ENCODE measurements at places on chromosomes 7 and 10. TPM values are rescaled to one million over a fixed set of nuclear protein-coding genes. Genes with fewer than 3 reads are reported as not detected.
A peak's percentile ranks its signal among the peaks of the same experiment; 100 is the strongest.

The TIMM23 gene
- 141 TPM for total RNA-seq

- DNase-seq, result no peak
Measured at GRCh38 chr10:43653746-43654145, 5.1 kb upstream of the ZNF32 start.

The TYSND1 gene
- 29.4 TPM for total RNA-seq

The SPDYE5 gene
- not detected for total RNA-seq

The TAS2R3 gene
- total RNA-seq, result 2.3 TPM

GRCh38 chr7:71414490-71414889 lies 282.5 kb downstream of the GALNT17 start:
- no peaks in the 10 kb centered on the region for H3K27me3 ChIP-seq
- H3K27ac ChIP-seq, result no peak overlapping the region
- no peak overlapping the region for H3K4me3 ChIP-seq
- DNase-seq, result no peak
- no peaks in the 10 kb centered on the region for H3K36me3 ChIP-seq
- H3K4me1 ChIP-seq, result no peaks in the 10 kb centered on the region

The PPP1R9A gene
- total RNA-seq, result 37.2 TPM

- H3K4me3 ChIP-seq, result no peak overlapping the region
- H3K27ac ChIP-seq, result no peak overlapping the region
- H3K27me3 ChIP-seq, result no peaks in the 10 kb centered on the region
- no peaks in the 10 kb centered on the region for H3K36me3 ChIP-seq
- no peak for DNase-seq
Measured at GRCh38 chr10:93695740-93696139, 6.7 kb downstream of the FRA10AC1 start.

GRCh38 chr10:21479570-21480315 lies 45.7 kb downstream of the SKIDA1 start:
- no peaks in the 10 kb centered on the region for H3K36me3 ChIP-seq
- H3K4me3 ChIP-seq, result no peak overlapping the region
- peak overlapping the region; percentile 17 for H3K27ac ChIP-seq
- DNase-seq, result peak; percentile 19

The EBLN1 gene
- total RNA-seq, result not detected

The POLR2J2 gene
- 13.7 TPM for total RNA-seq

- peaks cover 4% of the 10 kb centered on the region for H3K27me3 ChIP-seq
- peaks cover under 1% of the 10 kb centered on the region for H3K4me1 ChIP-seq
- DNase-seq, result no peak
- no peak overlapping the region for H3K4me3 ChIP-seq
Measured at GRCh38 chr10:43235070-43235900, 31.6 kb downstream of the RASGEF1A start.

GRCh38 chr7:158279539-158280447 lies 307.8 kb downstream of the PTPRN2 start:
- no peaks in the 10 kb centered on the region for H3K4me1 ChIP-seq
- H3K4me3 ChIP-seq, result no peak overlapping the region
- H3K27me3 ChIP-seq, result no peaks in the 10 kb centered on the region
- H3K27ac ChIP-seq, result no peak overlapping the region

DNA sequence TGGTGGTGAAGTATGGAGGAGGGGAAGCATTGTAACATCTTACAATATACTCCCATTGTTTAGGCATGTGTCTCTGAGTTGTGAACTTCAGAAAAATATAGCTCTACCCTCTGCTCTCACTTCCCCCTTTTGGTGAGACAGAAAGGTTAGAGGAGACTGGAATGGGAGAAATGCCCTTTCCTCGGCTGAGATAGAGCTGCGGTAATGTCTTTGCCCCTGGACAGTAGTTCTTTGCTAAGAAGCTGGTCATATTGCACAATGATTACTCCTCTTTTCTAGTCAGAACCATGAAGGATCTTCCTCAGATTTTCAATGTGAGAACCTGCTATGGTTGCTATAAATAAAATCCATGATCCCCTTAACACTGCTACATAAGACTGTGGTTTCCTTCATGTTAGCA lies 171.0 kb downstream of the SEM1 start:
- H3K4me3 ChIP-seq, result no peak overlapping the region
- no peaks in the 10 kb centered on the region for H3K27me3 ChIP-seq
- no peaks in the 10 kb centered on the region for H3K36me3 ChIP-seq
- no peak overlapping the region for H3K27ac ChIP-seq
- DNase-seq, result no peak

DNA sequence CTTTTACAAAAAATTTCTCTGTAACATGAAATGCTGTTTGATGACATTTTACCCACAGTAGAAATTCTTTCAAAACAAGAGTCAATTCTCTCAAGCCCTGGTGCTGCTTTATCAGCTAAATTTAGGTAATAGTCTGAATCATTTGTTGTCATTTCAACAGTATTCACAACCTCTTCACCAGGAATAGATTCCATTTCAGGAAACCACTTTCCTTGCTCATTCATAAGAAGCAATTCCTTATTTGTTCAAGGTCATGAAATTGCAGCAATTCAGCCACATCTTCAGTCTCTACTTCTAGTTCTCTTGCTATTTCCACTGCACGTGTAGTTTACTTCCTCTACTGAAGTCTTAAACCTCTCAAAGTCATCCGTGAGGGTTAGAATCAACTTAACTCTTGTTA lies 14.1 kb downstream of the STAG3 start:
- no peak overlapping the region for H3K4me3 ChIP-seq
- H3K27ac ChIP-seq, result no peak overlapping the region
- H3K4me1 ChIP-seq, result no peaks in the 10 kb centered on the region
- no peaks in the 10 kb centered on the region for H3K27me3 ChIP-seq

- no peaks in the 10 kb centered on the region for H3K36me3 ChIP-seq
- no peak for DNase-seq
- H3K4me1 ChIP-seq, result 0 out of 2 replicates have a peak, but pooled peaks cover 3% of the 10 kb centered on the region
- H3K4me3 ChIP-seq, result no peak within 1 kb of the TSS
Measured at GRCh38 chr10:17951868-17952371, at the start of gene SLC39A12. SLC39A12 (plus strand) TSS chr10:17951918; CDS start chr10:17953277, 1,359 bp downstream.

The CDK5 gene
- 25.2 TPM for total RNA-seq

DNA sequence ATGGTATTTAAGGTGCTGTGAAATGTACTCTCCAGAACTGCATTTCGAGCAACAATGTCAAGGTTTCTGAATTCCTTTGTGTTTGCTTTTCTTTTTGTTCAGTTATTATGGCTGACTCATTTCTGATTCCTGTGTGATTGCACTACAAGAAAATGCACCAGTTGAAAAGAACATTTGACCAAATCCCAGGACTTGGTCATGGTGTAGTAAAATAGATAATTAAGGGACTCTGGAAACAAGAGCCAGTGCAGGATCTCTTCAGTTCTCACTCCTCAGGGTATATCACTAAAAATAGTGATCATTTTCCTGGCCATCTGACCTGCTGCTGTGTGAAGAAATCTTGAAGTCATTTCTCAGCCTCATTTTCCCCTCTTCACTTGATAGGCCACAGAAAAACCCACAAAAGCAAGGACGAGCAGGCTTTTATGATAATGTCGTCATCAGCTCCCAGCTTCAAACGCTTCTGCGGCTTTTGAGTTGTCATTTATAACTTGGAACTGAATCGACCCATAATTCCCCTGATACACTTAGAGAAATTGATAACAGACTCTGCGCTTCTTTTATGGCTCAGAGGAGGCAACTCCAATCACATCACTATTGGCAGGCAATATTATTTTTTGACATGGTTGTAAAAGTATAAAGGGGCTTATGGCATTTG lies 274.7 kb downstream of the HDAC9 start:
- no peaks in the 10 kb centered on the region for H3K27me3 ChIP-seq
- H3K4me3 ChIP-seq, result no peak overlapping the region
- DNase-seq, result no peak
- H3K27ac ChIP-seq, result no peak overlapping the region

GRCh38 chr7:144019457-144019856 lies 19.3 kb downstream of the OR6B1 start:
- H3K36me3 ChIP-seq, result no peaks in the 10 kb centered on the region
- peak; percentile 69 for DNase-seq
- no peak overlapping the region for H3K4me3 ChIP-seq

- no peak for DNase-seq
- no peak overlapping the region for H3K4me3 ChIP-seq
- H3K36me3 ChIP-seq, result no peaks in the 10 kb centered on the region
- no peaks in the 10 kb centered on the region for H3K27me3 ChIP-seq
- peak overlapping the region; percentile 86 for H3K27ac ChIP-seq
- H3K4me1 ChIP-seq, result peaks cover 50% of the 10 kb centered on the region
Measured at GRCh38 chr10:78746155-78746763, 322.5 kb upstream of the ZMIZ1 start.

The TMEM26 gene
- not detected for total RNA-seq

DNA sequence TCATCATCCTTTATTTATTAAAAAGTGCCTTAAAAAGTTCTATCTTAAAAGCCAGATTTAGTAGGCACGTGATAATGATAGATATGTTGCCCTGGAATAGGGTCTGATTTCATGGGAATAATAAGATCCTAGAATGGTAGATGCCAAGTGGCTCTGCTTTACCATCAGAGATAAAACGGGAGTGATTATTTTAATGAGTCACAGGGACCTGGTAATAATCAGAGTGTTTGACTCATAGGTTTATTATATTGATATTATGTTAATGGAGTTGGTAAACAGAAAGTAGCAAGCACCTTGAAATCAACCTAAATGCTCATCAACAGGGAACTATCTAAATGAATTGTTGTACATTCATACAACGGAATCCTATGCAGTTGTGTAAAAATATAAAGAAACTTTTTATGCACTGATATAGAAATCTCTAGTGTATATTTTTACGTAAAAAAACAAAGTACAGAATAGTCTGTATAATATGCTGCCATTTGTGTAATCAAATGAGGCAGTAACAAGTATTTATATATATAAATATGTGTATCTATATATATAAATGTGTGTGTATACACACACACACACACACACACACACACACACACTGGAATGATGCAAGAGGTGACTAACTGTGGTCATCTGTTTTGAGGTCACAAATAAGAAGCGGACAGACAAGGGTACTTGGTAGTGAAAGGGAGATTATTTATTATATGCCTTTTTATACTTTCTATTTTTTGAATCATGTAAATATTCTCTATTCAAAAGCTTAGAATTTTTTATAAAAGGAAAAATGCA lies 78.6 kb upstream of the DYNC1I1 start:
- H3K27me3 ChIP-seq, result no peaks in the 10 kb centered on the region
- no peak overlapping the region for H3K4me3 ChIP-seq
- H3K4me1 ChIP-seq, result no peaks in the 10 kb centered on the region

GRCh38 chr7:106616708-106617051 lies 44.3 kb downstream of the CCDC71L start:
- H3K27me3 ChIP-seq, result no peaks in the 10 kb centered on the region
- H3K36me3 ChIP-seq, result no peaks in the 10 kb centered on the region
- no peak for DNase-seq
- H3K4me3 ChIP-seq, result no peak overlapping the region

GRCh38 chr10:36888925-36889573 lies 236.3 kb upstream of the ANKRD30A start:
- no peak overlapping the region for H3K4me3 ChIP-seq
- no peaks in the 10 kb centered on the region for H3K36me3 ChIP-seq
- no peaks in the 10 kb centered on the region for H3K27me3 ChIP-seq
- peaks cover 5% of the 10 kb centered on the region for H3K4me1 ChIP-seq
- peak; percentile 89 for DNase-seq

DNA sequence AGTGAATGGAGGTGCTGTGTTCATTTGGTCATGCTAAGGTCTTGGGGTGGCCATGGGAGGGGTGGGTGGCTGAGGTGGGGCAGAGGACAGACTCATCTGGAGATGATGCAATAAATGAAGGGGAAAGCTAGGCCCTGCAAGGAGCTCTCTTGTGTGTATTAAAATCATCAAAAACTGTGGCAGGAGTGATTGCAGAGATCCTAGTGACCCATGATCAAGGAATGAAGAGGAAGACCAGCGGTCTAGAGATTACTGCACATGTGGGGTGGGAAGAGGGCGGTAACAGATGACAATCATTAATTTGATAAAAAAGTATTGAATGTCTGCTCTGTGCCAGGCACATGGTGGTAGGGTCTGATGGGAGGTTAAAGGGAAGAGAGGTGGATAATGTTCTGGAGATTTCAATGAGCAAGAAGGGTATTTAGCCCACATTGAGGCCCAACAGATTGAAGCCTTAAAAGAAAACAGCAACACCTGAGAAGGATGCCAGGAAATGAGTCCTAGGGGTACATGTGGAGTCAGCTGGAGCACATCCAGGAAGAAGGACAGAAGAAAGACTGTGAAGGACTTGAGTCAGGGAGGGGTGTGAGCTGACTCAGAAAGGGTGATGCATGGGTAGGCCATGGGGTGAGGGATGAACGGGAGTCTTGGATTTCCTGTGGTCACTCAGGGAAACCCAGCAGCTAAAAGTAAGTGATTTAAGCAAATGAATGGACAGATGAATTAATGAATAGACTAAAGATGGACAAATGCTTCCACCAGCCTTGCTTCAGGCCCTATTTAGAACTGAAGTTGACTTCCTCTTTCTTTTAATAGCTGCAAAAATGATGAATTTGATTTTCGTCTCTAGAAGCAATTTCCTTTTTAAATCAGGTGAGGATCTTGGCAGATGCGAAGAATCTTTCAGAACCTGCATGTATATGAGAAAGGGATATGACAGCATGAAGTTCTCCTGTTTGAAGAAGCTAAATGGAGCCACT lies 83.1 kb upstream of the IGFBP3 start:
- no peak for DNase-seq
- H3K36me3 ChIP-seq, result no peaks in the 10 kb centered on the region
- H3K4me3 ChIP-seq, result no peak overlapping the region
- no peaks in the 10 kb centered on the region for H3K4me1 ChIP-seq
- no peak overlapping the region for H3K27ac ChIP-seq

DNA sequence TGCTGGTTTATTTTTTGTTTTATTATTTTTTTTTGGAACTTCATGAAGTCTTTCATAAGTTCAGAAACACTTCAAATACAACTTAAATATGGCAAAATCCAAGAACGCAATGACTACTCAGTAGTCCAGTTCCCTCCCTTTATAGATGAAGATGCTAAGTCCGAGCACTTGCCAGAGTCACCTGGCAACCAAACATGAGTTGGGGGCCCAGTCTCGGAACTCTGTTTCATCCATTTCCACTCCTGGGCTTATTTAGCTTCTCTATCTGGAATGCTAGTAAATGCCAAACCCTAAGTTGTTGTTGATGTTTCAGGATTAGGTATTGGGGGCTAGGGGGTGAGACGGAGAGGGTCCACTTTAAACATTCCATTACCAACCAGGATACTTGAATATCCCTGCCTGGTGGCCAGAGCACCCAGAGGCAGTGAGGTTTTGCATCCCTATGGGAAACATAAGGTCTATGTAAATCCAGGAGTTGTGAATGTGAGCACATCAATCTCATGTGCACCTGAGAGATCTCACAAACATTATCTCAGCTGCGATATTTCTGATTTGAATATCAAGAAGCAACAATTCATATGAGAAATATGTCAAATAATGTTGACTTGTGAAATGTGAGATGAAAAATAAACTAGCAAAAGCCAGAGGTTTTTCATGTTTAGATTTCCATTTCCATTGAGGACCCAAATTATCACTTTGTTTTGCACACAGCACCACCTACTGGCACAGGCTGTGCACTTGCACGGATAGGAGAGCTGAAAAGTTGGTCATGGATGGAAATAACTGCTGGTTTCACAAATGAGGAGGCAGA lies 129.3 kb downstream of the PKD1L1 start:
- no peak overlapping the region for H3K4me3 ChIP-seq
- no peaks in the 10 kb centered on the region for H3K36me3 ChIP-seq
- peaks cover 15% of the 10 kb centered on the region for H3K4me1 ChIP-seq
- peak; percentile 66 for DNase-seq
- H3K27me3 ChIP-seq, result no peaks in the 10 kb centered on the region

The AKR1C4 gene
- 0.25 TPM for total RNA-seq

Measured in Caco-2 (cell line).